ENCODE measurements at places on chromosomes 3 and 15.

DNA sequence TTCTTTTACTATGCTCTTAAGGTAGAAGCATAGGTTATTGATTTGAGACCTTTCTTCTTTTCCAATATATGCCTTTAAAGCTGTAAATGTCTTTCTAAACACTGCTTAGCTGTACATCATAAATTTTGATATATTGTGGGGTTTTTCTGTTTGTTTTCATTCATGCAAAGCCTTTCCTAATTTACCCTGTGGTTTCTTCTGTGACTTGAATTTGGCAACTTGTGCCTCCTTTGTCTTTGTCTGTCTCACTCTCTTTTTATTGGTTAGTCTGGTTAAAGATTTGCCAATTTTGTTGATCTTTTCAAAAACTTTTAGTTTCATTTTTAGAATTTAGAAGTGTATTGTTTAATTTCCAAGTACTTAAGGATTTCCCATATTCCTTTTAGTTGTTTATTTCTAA, 343.1 kb downstream of the OXSM start:
- DNase-seq, result no peak

- no peak for DNase-seq
These were observed 55.3 kb upstream of the TMEM115 start for GRCh38 chr3:50414616-50415015.

- no peak for DNase-seq
These were observed 9.0 kb upstream of the RPS17 start for GRCh38 chr15:82549199-82549665.

DNA sequence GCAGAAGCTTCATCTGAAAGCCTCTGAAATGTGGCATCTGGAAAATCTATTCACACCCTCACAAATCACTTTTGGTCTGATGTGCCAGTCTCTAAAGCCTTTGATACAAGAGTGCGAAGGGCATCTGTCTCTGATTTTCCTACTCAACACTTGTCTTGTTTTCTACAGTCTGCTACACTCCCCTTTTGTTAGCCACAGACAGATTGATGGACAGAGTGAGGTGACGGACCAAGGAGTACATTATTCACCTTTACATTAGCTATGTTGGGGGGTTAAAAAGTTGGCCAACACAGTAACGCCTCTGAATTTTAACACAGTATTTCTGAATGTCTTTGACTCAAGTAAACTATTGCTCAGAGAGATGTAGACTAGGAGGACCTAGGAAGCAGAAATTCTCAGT, 63.1 kb downstream of the TNIK start:
- no peak for DNase-seq

GRCh38 chr3:115961380-115961779, 338.1 kb downstream of the GAP43 start:
- DNase-seq, result peak; percentile 58

- DNase-seq, result no peak
These were observed 1035.4 kb downstream of the TUSC7 start for GRCh38 chr3:117744935-117745334.

DNA sequence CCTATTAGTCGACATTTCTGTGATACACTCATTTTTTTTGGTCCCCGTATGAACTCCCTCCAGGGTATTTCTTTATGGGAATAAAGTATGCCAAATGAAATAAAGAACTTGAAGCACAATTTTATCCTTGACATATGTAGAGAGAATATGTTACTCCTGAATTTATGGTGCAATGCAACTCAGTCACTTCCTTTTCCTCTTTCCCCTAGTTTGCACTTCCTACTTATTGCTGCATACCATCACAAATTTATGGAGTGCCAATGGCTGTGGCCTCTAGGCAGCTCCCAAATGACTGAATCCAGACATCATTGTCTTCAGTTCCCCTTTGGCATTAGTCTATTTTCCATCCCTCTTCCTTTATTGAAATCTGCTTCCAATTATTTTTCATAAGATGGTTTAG, 403.5 kb downstream of the FHIT start:
- DNase-seq, result no peak

GRCh38 chr3:167493244-167493643, 19.4 kb upstream of the SERPINI2 start:
- peak; percentile 19 for DNase-seq

DNA sequence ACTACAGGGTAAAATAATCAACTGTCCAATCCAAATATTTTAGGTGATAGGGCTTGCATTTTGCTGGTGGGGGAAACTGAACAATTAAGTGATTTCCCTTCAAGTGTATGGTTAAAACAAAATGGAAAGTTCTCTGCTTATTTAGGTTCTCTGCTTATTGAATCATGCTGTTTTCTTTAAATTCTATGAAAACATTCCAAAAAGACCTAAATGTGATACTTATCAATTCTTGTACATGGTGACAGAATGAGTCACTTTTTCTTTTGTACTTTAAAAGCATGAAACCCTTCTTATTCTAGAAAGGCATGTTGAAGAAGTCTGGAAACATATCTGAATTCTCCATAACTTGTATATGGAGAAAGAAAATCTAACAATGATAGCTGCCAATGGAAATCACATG, 192.6 kb downstream of the FMN1 start:
- DNase-seq, result no peak

DNA sequence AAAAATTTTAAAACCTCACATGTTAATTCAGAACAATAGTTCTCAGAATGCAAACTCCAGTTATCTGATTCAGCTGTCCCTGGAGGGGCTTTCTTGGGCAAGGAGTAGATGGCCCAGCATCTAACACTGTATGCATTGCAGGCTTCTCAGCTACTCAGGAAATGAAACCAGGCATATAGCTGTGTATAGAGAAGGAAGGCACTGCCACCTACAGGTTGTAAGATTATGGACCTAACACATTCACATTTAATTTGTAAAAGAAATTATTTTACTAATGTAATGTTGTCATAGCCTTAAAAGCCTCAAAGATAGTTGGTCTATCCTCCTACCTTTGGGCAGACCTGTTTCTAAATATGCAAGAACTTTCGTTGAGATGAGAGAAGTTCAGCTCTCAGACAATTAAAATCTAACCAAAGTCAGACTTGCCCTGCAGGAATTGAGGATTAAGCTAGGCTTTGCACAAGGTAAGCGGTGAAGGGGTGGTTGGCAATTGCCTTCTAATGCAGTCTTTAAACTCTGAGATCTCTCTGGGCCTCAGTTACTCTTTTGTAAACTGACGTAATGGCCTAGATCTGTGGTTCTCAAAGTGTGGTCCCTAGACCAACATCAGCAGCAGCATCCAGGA, 132.8 kb upstream of the SLC24A5 start:
- peak; percentile 70 for DNase-seq

DNA sequence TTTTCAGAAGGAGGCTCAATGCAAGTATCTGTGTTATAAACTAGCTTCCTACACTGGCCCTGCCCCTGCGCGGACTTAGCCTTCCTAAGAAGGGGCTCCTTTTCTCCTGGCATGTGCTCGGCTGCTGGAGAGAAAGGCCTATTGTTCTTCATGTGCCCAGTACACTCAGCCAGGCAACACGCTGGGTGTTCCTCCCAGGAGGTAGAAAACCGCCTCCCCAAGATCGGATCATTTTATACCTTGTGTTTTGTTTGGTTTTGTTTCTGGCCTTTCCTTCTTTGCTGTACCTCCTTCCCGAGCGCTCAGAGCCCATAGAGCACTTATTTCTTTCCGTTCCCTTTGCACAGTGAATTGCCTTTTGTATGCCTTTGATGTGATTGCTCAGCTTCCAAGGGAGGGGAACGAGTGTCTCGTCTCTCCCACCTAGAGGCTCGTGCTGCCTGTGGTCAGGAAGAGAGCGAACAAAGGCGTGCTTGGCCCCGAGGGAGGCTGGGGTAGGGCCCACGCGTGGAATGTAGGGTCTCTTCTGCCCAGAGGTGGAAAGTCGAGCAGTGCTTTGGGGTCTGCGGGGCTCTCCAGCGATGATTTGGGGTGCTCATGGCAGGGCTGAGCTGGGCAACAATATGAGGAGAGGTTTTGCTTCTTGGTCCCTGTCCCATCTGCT, 30.0 kb downstream of the CCNL1 start:
- DNase-seq, result peak; percentile 27

DNA sequence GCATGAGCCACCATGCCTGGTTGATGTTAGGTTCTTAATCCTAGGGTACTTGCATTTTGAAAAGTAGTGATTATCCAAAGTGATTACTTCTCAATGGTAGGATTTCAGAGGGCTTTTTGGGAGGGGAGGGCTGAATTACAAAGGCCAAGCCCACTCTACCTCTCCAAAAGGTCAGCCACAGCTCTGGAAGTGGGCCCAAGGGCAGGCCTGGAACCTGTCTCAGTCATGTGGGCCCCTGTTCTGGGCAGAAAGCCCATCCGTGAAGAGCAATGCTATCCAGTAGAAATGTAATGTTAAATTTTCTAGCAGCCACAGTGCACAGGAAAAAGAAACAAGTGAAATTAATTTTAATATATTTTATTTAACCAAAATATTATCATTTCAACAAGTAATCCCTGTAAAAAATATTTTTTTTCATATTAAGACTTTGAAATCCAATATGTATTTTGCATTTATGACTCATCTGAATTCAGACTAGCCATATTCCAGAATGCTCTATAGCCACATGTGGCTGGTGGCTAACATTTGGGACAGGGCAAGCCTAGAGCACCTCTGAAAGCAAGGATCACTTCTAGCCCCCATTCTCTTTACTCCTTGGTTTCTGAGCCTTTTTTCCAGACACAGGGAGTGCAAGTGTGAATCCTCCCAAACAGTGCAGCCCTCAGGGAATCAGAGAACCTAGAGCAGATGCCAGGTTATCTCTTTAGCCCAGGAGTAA, 16.8 kb downstream of the RFT1 start:
- peak; percentile 29 for DNase-seq

- DNase-seq, result peak; percentile 90
These were observed 43.5 kb upstream of the BDH1 start for GRCh38 chr3:197599089-197599765.

- DNase-seq, result no peak
These were observed 618.6 kb downstream of the NAALADL2 start for GRCh38 chr3:175477651-175478224.

- DNase-seq, result no peak
These were observed 27.4 kb downstream of the FSTL1 start for GRCh38 chr3:120423432-120423831.

- no peak for DNase-seq
These were observed 84.3 kb downstream of the SHQ1 start for GRCh38 chr3:72763751-72764440.

DNA sequence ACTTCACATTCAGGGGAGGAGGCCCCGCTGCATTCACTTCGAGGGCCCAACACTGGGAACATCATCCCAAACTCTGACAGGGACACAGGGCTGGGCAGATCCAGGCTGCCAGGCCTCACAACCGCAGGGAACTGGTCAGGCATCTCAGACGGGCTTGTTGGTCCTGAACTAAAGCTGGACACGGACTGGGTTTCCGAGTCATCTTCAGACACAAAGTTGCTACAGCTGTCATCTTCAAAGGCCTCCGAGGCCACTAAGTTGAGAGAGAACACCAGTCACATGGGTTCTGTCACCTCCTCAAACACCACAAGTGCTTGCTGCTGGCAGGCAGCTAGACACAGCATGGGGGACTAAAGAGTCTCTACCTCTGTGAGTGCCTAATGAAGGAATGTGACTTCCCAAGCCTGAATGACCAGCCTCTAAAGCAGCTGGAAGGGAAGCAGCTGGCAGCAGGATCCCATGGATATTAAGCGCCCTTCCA, 50.9 kb downstream of the CAPN7 start:
- DNase-seq, result no peak

- no peak for DNase-seq
These were observed 69.8 kb upstream of the ROBO2 start for GRCh38 chr3:76969996-76970615.
